ENCODE measurements at places on chromosomes 11 and 22. TPM values are rescaled to one million over a fixed set of nuclear protein-coding genes. Genes with fewer than 3 reads are reported as not detected.

Gene TMEM121B
- 8.1 TPM for total RNA-seq

- DNase-seq, result no peak
Observed at GRCh38 chr11:86201371-86201884, 43.1 kb upstream of the EED start.

GRCh38 chr22:36395915-36396314, 8.1 kb upstream of the MYH9 start:
- DNase-seq, result no peak

- no peak for DNase-seq
Observed at GRCh38 chr22:29520851-29521250, 32.7 kb downstream of the THOC5 start.

DNA sequence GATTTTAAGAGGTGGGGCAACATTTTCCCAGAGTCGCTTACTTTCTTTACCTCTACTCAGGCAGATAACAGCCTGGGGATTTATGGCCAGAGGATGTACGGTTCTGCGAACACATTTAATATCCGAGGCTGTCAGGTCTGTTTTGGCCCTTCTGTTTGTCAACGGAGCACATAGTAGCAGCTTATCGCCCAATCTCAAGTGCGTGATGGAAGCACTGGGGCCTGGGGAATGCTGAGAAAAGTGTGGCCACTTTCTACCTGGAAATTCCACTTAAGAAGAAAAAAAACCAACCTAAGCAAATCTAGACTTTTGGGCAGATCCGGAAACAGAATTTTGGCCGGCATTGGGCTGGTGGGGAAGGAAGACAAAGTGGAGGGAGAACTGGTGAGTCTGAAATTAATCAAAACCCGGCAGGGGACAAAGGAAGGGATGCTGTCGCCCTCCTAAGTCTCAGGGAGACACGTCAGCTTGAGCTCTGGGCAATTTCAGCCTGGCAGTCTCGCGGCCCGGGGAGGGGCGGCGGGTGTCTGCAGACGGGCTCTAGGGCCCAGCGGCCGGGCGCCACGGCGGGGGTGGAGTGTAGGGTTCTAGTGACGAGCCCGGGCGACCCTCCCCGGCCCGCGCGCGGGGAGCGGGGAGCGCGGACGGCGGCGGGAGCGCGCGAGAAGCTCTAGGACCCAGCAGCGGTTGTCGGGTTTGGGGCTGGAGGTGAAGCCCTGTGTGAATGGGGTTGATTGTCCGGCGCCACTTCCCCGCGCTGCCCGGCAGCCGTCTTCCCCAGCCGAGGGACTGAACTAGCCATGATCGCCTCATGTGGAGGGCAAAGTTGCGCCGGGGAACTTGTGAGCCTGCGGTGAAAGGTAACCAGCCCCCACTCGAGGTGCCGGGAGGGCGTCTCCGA, at the start of gene AMOTL1:
Gene AMOTL1, plus strand, starts transcription at position 656 of the 901 bp plus-strand sequence. Its CDS starts 156 bp downstream, at position 812.
- DNase-seq, result peak; percentile 92

All from H9 (cell line).